T47D (cell line): ENCODE measurements at places on chromosomes 2 and 18.

DNA sequence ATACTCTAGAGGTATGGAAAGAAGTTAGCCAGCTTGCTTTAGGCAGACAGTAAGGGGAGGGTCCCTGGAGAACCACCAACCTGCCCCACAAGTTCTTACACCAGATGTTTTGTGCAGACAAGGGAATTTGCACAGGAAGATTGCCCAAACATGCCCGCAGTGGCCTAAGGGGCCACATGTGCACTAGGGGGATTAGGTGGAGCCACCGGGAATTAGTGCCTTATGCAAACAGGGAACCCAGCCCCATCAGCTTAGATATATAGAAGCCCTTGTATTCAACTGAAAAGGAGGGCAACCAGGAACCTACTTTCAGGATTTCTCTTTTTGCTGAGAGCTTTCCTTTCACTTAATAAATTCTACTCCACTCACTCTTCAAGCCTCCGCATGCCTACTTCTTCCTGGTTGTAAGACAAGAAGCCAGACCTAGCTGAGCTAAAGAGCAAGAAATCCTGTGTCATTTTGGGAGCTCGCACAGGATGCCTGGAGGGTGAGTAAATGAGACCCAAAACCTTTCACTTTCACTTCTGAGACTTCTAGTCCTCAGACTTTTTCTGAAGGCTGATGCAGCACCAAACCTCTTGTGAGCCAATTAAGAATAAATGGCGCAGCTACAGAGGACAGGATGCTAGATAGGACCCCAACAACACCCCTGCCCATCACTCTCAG is 146.3 kb downstream of the GCA start:
- DNase-seq = peak; percentile 44

- DNase-seq = no peak
These were observed 61.6 kb upstream of the PARD3B start for GRCh38 chr2:204483608-204484081.

DNA sequence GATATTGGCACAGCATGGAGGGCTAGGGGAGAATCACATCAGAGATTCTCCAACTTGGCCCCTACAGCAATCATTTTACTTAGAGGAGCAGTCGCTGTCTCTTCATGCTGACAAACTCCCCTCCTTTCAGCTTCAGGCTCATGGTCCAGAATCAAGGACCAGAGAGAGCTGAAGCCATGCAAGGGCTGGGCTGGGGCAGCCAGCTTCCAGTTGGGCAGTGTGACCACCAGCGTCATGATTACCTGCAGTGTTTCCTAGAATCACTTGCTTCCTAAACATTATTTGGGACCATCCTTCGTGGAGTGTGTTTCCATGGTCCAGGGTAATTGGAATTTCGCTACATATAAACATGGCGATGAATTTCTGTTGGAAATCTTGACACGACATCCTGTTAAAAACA is 54.4 kb downstream of the CAPN13 start:
- DNase-seq = no peak

DNA sequence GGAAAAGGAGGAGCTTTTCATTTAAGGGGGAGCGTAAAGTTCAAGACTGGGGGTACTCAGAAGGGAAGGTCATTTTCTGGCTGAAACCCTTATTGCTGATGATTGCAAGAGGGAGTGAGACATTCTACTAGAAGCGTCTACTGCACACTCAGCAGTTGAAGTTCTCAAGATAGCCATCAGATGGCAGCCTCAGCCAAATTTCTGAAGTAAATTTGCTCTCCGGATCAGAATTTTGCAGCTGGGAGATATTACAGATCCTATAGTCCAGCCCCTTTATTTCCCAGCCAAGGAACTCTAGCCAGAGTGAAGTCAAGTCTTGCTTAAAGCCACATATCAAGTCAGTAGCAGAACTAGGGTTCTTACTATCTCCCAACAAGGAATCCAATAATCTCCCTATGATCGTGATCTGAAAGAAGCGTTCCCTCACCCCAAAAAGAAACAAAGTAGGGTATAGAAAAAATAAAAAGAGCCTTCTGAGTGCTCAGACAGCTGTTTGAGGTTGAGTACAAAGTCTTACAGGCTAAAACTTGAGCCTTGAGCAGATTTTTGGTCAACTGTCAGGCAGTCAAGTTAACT is 24.0 kb downstream of the RAX start:
- no peak for DNase-seq

GRCh38 chr2:60152226-60152833 is 401.1 kb downstream of the BCL11A start:
- peak; percentile 10 for DNase-seq

DNA sequence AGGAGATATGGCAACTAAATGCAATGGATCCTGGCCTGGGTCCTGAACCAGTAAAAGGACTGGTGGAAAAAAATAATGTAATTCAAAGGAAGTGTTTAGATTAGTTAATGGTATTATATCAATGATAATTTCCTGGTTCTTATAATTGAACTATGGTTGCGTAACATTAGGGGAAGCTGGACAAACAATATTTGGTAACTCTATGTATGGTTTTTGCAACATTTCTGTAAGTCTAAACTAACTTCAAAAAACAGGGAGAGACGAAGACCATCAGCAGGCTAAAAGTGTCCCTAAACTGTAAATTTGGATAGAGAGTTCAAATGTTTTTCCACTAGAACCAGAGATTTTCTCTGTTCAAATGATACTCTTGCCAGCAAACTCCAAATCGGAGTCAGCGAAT is 36.9 kb downstream of the KLF7 start:
- DNase-seq = no peak

DNA sequence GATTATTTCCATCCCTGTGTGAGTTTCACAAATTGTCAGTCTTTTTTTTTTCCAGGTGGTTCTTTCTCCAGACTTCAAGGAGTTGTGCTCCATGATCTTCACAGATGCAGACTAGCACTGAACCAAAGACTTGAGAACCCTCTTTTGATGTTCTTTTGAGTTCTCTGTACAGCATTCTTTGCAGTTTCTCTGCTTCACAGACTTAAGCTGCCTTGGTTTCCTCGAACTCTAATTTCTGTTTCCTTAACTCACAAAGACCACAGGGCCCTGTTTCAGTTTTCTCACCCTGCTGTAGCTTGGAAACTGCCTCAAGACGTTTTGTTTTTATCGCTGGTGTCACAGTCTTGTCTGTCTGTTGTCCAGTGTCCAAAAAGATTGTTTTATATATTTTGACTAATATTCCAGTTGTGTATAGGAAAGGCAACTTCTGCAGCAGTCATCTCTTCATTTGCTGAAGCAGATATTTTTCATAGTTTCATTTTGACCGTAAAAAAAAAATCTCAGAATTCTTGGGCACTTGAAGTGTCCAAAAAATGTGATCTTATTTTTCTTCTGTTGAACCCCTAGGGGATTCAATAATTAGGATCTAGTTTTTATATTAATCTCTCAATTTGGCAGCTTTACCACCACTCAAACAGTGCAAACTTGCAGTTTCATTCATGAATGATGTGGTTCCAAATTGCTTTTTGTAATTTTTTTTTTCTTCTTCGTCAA is 97.0 kb upstream of the MC4R start:
- no peak for DNase-seq

GRCh38 chr2:28274911-28275685 is 117.6 kb upstream of the FOSL2 start:
- DNase-seq = no peak

- DNase-seq = peak; percentile 11
These were observed 79.4 kb downstream of the TMEM182 start for GRCh38 chr2:102841107-102841840.

DNA sequence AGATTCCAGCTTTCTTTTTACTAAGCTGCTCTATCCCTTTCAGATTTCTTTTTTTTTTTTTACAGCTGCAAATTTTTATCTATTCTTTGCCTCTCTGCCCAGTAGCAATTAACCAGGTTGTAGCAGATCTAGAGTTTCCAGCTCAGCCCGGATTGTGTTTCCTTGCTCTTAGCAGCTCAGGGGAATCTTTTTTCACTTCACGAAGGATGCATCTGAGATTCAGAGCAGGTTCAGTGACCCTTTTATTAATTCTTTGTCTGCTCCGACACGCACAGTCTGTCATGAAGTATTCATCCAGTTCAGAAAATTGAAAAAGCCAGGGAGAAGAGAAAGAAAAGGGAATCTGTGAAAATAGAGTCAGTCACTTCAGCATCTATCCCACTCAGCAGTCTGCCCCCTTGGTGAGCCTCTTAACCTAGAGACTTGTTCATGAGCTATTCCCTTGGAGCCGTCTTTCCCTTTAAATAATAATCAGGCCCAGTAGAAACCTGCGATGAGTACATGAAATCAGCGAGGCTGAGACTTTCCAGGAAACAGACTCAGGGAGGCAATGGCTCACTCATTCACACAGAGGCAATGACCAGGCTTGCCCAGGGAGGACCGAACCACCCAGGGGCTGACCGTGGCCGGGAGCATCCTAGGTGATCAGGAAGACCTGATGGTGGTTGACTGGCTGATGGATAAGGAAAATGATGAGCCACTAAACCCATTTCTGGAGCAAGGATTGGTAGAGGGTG is 103.4 kb upstream of the ITGA6 start:
- DNase-seq = no peak

GRCh38 chr2:134679745-134680144 is 39.1 kb downstream of the TMEM163 start:
- DNase-seq = no peak

DNA sequence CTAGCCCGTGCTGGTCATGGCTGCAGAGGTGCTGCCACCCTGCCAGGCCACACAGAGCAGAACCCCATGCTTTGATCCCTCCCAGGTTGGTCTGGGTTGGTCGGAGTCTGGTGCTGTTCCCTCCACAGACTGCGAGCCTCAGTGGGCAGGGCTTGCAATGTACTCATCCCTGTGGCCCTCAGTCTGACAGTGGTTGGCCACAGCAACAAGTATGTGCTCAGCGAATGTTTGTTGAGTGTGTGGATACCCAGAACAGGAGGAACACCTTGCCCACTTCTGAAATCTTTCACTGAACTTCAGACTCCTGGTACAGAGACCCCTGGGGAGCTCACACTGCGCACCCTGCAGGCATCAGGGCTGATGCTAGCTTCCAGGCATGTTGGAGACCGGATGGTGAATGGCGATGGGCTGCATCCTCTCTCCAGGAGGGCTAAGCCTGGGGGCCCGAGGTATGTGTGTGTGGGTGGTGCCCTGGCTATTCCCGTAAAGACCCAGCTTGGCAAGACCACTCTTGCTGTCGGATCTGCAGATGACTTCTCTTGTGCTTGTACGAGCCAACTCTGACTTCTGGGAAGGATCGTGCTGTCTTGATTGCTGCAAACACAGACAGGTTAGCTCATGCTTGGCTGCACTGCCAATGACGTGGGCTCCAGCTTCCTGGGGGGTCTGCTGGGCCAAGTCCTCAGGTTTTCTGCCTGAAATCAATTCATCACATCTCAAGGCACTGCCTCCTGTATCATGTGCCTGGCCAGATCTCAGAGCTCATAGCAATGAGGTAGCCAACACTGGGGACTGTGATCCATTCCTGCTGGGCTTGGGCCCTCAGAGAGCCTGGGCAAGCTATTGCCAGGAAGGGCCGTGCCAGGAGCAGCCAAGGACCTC is 43.7 kb downstream of the RHOB start:
- no peak for DNase-seq

DNA sequence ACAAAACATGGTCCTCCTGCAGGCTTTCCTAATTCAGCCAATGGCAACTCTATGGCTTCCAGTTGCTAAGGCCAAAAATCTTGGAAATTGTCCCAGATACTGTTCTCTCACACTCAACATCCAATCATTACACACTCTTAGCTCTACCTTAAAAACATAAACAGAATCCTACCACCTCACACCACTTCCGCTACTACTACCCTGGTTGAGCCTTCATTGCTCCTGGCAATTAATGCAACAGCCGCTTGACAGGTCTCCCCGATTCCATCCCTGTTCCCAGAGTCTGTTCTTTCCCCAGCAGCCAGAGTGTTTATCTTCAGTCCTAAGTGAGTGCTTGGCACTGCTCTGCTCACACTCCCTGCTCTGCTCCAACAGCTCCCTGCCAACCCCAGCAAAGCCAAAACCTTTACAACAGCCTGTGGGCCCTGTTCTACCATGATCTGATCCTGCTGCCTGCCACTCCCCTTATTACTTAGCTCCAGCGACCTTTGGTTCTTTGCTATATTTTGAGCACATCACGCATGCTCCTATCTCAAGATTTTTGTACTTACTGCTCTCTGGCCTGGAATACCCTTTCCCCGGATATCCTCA is 67.5 kb upstream of the AMMECR1L start:
- DNase-seq = no peak

- no peak for DNase-seq
These were observed 67.3 kb downstream of the UXS1 start for GRCh38 chr2:106126705-106127281.

GRCh38 chr2:142495141-142495540 is 364.3 kb upstream of the LRP1B start:
- no peak for DNase-seq

GRCh38 chr2:145106293-145106692 is 586.4 kb upstream of the ZEB2 start:
- no peak for DNase-seq

DNA sequence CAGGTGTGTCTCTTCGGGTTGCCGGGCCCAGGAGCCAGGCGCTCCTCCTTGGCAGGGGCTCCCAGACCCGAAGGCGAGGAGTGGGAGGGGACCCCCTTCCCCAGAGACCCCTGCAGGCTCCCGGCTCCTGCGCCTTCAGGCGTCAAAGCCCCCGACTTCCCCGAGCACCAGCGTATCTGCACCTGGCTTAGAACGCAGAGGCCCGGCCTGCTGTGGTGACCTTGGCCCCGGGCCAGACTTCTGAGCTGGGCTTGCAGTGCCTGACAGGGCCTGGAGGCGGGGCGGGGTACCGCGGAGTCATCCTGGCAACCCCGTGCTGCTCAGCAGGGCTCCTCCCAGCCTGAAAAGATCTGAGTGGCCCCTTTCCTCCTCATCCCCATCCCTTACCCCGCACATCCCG is 27.0 kb downstream of the SKA1 start:
- peak; percentile 3 for DNase-seq

DNA sequence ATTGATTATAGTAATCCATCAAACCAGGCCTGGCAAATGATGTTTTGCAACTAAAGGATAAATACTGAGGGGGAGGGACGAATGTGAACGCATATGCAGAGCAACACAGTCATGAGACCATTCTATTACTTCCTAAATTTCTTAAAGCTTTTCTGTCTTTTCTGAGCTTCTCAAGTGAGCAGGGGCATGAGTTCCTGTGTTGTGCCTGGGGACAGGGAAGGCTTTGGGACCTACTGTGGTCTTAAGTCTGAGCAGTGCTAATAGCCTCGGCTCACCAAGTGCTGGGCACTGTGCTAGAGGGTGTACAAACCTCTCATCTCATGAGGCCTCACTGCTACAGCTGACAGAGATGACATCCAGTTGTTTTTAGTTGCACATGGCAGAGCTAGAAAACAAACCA is 182.4 kb downstream of the NEDD4L start:
- no peak for DNase-seq

DNA sequence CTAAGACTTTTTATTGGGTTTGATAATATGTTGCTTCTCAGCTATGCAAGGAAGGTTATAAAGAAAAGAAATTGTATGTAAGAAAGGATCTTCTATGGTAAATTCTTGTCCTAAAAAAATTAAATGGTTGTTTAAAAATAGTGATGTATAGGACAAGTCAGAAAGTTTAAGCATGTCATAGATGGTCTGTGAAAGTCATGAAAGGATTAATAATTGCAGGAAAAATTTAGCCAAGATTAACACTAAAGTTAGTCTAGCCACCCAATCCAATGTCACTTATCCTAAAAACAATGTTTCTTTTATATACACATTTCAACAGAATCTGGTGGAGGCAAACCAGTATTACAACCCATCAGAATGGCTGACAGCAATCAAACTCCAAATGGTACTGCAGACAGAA is 1046.7 kb upstream of the SLC39A10 start:
- no peak for DNase-seq

- no peak for DNase-seq
These were observed 355.5 kb downstream of the RAD51AP2 start for GRCh38 chr2:17162713-17163112.
